Karpas-422 (cell line): ENCODE measurements at places on chromosomes 12 and 14. TPM values are rescaled to one million over a fixed set of nuclear protein-coding genes. Genes with fewer than 3 reads are reported as not detected.

DNA sequence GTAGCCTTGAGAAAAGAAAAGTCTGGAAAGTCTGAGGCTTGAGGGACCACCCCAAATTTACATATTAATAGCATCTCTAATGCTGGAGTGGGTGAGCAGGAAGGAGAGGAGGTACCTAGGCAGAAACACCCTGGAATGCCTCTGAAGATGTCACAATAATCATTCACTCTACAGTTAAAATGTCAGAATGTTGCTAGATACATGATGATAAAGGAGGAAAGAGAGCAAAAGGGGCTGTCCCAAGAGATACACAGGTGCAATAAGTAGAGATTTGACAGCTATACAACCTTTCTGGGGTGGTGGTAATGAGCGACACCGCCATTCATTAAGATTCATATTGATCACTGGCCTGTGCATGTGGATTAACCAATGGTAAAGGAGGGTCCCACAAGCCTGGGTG lies 540.5 kb upstream of the FBXO33 start:
- DNase-seq, result no peak

DNA sequence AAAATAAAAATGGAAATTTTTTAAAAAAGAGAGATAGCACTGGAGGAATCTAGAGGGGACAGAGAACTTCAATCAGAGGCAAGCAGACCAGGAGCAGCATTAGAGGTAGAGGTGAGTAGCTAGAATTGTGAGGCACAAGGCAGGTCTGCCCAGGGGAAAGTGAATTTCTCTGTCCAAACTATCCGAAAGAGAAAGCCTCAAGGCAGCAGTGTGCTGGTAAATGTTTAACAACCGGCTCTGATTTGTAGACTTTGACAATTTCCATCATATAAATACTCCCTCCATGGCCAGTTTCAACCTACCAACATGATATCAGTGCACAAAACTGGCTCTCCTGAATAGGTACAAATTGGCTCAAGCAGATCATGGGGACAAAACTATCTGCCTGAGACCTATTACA lies 160.6 kb upstream of the EGLN3 start:
- DNase-seq, result no peak

The SCNN1A gene
- not detected in 2 replicates for total RNA-seq

- DNase-seq, result no peak
Measured at GRCh38 chr12:124386059-124386458, 91.2 kb downstream of the RFLNA start.

DNA sequence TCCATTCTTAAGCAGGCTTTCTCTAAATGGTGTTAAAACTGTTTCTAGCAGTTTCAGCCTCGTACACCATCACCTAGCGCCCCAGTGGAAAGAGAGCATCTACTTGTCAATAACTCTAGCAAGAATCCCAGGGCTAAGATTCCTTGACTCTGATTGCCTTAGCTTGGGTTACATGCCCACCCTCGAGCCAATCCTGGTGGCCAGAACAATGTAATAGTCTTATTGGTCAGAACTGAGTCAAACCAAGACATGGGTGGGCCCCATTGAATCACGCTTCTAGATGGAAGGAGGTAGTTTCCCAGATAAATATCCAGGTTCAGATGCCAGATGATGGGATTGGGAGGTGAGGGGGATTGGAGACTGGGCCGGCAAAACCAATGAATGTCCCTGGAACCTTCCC lies 55.9 kb upstream of the MED13L start:
- DNase-seq, result no peak

The DHH gene
- total RNA-seq, result 0.26 and 0.36 TPM in 2 replicates

DNA sequence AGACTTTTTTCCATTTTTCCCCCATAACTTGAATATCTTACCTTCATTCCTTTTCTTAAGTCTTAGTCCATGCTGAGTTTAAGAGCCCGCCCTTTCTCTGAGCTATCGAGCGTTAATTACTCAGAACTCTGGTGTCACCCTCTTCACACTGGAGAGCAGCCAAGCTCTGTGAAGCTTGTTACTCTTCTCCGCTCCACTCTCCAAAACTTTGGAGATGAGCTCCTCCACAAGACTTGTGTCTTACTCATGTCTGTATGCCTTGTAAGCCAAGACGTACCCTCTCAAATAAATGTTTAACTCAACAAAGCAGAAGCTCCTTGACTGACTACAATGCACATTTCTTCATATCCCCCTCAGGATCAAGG lies 54.7 kb downstream of the DICER1 start:
- no peak for DNase-seq
